ENCODE measurements at places on chromosomes 4 and X.

- DNase-seq = no peak
Observed at GRCh38 chr4:8131826-8132225, 26.8 kb downstream of the ABLIM2 start.

DNA sequence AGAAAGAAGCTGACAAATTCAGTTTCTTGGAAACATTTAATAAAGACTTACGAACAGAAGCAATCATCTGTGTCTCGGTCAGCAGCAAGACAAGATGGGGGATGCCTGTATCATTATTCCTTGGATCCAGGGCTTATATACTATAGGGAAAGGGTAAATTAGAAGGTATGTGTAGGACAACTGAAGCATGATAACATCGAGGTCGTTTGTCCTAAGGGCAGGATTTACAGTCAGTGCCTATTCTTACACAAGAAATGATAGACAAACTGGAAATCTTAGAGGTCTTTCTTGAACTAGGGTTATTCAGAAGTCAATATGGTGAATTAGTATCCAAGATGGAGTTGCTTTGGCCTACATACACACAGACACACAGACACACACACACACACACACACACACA lies 553.0 kb downstream of the STPG2 start:
- no peak for DNase-seq

GRCh38 chr4:184361443-184361842 lies 112.9 kb downstream of the IRF2 start:
- no peak for DNase-seq

GRCh38 chrX:154758696-154759095 lies 4.0 kb upstream of the DKC1 start:
- DNase-seq = no peak

DNA sequence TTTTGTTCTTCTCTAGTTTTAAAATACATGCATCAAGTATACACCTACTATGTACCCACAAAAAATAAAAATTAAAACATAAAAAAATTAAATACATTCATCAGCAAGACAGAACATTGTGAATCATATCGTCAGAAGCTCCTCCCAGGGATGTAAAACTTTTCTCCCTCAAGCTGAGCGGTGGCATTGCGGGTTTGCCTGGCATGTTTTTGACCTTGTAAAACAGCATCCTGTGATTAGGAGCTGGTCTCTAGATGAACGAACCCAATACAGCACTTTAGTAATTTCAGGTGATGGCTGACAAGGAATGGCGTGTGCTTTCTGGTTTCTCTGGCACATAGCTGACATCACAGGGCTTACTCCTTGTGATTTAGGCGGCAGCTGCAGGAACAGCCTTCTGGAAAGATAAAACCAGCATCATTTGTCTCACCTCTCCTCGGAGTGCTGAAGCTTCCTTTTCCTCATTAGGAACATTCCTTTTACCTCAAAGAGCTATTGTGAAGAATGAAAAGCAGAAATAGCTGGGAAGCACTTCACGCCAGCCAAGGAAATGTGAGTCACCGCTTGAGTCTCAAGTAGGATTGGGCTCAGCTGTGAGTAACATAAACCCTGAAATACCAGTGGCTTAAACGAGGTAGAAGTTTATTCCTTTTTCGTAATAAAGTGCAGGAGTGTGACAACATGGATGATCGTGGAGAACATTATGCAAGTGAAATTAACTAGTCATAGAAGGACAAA lies 44.3 kb downstream of the NYX start:
- no peak for DNase-seq

- no peak for DNase-seq
Observed at GRCh38 chr4:52574036-52574435, 85.1 kb downstream of the USP46 start.

- DNase-seq = no peak
Observed at GRCh38 chr4:2800691-2801596, 8.1 kb downstream of the SH3BP2 start.

DNA sequence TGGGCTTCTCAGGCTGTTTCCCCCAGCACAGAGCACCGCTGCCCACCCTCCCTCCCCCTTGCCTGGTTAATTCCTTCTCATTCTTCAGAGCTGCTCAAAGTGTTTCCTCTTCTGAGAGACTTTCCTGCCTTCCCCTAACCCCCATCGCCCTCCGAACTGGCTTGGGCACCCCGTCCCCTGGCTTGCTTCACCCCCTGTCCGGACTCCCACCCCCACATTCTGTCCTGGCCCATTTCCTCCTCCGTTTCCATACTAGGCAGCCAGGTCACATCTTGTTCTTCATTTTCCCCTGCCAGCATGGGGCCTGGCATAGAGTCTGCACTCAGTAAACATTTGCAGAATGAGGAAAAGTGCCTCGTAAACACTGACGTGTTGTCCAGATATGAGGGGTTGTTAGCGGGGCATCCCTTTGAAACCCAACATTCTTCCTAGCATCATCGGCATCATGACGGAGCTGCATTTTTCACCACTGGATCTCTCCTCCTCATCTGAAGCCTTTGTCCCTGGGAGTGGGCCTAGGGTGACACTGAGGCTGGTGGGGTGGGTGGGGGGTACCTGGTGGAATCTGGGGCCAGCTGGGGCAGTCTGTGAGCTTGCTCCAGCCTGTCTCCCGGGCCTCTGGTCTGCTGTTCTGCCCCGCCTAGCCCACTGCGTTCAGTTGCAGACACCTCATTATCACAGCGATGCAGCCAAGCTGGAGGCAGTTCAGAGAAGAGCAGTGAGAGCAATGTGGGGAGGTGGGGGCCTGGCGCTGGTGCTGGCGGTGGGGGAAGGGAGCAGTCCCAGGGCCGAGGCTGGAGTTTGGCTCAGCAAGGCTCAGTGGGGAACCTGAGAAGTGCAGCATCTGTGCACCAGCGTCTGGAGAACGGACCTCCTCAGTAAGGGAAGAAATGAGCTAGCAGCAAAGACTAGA lies 149.4 kb upstream of the PJA1 start:
- DNase-seq = no peak

DNA sequence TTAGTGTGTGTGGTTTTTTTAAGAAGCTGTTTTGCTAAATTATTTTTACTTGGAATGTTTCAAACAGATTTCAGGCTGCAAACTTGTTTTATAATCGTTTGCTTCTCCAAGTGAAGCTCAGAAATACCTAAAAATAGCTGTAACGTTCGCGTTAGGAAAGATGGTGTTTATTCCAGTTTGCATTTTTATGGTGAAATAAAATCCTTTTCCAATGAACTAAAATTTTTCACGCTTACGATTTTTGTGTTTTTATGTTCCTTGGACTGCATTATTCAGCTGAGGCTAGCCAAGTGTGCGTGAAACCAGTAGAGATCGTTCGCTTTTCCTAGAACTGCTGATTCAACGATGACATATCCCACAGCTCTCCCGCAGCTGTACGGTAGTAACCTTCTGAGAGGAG lies 10.9 kb downstream of the AKAP17A start:
- DNase-seq = no peak

DNA sequence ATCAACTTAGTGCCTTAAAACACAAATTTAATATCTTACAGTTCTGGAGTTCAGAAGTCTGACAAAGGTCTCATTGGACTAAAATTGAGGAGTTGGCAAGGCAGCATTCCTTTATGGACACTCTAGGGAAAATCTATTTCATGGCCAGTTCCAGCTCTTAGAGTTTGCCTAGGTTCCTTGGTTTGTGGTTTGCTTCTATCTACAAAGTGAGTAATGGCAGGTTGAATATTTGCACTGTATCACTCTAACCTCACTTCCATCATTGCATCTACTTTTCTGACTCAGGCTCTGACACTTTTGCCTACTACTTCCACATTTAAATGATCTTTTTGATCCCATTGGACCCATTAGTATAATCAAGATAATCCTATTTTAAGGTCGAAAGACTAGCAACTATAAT lies 64.7 kb upstream of the PCDH10 start:
- no peak for DNase-seq

- no peak for DNase-seq
Observed at GRCh38 chr4:20831746-20832145, 131.5 kb downstream of the PACRGL start.

DNA sequence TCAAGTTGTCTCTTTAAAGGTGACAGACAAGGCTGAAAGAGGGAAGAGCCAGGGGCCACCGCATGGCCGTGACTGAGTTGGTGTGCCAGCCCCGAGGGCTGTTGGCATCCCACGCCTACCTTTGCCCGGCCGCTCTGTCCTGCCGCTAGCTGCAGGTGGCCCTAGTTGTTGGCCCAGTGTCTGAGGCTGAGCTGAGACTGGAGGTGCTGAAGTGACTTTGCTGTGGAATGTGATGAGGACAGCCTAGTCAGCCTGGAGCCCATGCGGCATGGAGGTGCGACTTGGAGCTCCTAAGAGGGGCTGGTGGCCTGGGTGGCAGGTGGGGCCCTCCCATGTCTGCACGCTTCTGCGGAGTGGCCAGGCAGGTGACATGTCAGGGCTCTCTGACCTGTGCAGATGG lies 6.6 kb downstream of the TADA2B start:
- no peak for DNase-seq

- no peak for DNase-seq
Observed at GRCh38 chr4:166655705-166656104, 578.6 kb downstream of the SPOCK3 start.

DNA sequence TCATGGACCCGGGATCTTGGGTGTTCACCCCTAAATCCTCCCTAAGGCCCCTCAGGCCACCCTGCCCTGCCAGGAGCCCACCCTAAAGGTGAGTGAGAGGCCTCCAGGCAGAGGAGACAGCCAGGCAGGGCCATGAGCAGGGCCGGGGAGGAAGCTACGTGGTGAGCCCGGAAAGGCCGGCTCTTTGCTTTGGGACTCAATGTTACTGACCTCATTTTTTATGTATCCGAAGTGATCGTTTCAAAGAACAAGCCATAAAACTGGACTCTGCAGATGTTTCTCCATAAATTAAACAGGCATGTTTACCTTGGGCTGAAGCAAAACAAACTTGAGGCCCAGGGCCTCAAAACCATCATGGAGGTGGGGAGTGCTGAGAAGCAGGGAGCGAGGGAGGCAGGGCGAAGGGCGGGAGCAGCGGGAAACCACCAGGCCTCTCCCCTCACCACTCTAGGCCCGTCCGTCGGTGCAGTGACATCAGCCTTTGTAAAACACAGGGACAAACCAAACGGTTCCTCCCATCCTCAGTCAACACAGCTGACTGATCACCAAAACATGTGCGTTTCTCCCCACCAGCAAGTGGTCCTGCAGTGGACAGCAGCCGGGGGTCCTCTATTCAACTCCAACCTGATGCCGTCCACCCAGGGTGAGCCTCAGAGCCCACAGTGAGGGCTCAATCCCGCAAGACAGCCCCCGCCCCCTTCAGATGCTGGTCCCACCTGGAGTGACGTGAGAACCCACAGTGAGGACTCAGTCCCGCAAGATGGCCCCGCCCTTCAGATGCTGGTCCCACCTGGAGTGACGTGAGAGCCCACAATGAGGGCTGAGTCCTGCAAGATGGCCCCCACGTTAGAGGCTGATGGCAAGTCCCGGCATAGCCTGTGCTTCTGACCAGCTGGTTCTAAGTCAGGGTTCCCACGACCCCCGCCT lies 102.9 kb upstream of the LRPAP1 start:
- DNase-seq = no peak

GRCh38 chr4:172983014-172983413 lies 185.6 kb upstream of the GALNT7 start:
- DNase-seq = no peak

GRCh38 chr4:74734995-74735394 lies 59.3 kb downstream of the BTC start:
- no peak for DNase-seq

DNA sequence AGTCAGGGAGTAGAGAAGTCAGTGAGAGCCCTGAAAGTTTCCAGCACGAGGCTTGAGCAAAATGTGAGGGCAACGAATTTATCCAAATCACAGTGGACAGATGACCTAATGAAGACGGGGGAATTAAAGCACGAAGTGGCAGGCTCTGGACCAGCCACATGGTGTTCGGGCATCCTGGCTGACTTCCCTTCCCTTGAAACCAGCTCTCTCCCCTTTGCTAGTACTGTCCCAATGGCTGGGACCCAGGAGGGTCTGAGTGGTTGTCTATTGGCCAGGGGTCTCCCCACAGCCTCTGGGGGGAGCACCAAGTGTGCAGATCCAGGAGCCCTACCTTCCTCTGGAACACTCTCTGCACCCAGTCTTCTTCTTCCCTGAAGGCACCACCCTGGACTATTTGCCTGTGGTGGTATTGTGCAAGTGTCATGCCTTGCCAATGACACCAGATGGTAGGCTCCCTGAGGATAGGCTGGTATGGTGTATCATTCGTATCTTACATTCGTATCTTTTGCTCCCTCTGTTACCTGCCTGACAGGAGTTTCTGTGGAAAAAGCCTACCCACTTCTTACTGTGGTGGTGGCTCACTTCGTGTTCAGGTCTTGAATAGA lies 2.1 kb downstream of the APLN start:
- no peak for DNase-seq

Measured in activated T-helper 9 cell treated with anti-CD3 and anti-CD28 coated beads, Interleukin-2, amount 50 U/mL, for 16 hours (primary cell).